ENCODE measurements at places on chromosomes 6 and 20.
A peak's percentile ranks its signal among the peaks of the same experiment; 100 is the strongest.

- no peak for DNase-seq
Measured at GRCh38 chr20:36197271-36197670, 39.0 kb upstream of the AAR2 start.

DNA sequence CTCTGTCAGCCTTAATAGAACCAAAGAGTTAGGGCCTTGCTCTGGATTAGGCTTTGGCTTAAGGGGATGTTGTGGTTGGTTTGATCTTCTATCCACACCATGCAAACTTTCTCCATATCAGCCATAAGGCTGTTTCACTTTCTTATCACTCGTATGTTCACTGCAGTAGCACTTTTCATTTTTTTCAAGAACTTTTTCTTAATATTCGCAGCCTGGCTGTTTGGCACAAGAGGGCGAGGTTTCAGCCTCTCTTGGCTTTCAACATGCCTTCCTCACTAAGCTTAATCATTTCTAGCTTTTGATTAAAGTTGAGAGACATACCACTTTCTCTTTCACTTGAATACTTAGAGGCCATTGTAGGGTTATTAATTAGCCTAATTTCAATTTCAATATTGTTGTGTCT is 193.1 kb downstream of the NRN1 start:
- no peak for DNase-seq

DNA sequence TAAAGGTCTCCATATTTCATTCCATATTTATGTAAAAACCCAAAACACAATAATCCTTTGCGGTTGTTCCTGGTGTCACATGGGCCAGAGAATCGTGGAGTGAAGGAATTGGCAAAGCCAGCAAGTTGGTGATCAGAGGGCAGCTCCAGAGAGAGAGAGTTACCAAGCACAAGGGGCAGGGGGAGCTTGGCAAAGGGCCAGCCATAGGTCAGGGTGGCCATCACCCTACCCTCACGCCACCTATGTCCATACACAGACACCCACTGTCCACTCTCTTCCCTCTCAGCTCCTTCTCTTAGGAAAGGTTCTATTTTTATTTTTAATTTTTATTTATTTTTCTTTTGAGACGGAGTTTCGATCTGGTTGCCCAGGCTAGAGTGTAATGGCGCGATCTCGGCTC is 163.2 kb upstream of the JARID2 start:
- no peak for DNase-seq

- no peak for DNase-seq
Measured at GRCh38 chr6:28864326-28864923, 59.4 kb downstream of the TRIM27 start.

DNA sequence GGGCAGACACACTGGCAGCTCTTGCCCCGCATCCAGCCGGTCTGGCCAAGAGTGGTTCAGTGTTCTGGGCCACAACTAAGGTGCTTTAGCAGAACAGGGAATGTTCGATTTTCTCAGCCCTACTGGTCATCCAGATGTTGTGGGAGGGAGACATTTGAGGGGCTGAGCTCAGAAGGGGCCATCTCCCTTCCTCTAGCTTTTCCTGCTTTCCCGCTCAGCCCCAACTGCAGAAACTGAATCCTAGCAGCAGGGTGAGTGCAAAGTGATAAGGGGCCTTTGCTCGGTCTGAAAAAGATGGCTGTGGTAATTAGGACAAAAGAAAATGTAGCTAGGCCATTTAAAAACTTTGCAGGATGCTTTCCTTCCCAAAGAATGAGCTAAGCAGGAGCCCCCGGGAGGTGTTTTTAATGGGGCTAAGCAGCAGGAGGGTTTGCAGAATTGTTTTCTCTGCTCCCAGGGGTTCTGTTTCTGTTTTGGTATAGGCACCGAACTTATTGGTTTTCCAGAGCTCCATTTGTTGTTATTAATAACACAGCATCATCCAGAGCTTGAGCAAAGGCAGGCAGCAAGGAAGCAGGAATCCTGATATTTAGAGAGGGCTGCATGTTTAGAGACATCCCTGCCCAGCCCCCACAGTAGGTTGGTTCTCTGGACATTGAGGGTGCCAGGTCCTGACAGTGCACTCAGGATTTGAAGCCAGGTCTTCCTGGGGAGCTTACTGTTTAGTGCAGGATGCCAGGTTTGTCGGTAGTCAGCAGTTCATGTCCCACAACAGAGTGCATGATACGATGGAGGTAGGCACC is 210.9 kb downstream of the SLC24A3 start:
- no peak for DNase-seq

- no peak for DNase-seq
Measured at GRCh38 chr6:4901386-4902061, 102.3 kb downstream of the RPP40 start.

DNA sequence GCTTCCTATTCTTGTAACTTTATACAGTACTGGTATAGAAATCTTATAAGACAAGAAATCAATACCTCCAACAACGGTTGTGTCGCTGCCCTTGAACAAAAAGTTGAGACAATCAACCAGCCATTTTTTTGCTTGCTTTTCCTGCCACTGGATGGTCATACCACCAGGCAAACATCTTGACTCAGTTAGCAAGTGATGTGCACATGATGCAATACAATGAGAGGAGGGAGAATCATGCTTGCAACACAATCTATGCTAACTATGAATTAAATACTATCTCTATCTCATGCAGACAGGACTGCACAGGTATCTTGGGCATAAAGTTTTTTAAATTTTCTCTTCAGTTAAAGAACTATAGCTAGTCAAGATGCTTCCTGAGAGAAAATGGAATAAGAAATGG is 877.7 kb upstream of the CITED2 start:
- no peak for DNase-seq

- DNase-seq: no peak
Measured at GRCh38 chr20:46962452-46963195, 68.0 kb downstream of the EYA2 start.

- DNase-seq: no peak
Measured at GRCh38 chr6:64516393-64516792, 880.8 kb downstream of the PHF3 start.

DNA sequence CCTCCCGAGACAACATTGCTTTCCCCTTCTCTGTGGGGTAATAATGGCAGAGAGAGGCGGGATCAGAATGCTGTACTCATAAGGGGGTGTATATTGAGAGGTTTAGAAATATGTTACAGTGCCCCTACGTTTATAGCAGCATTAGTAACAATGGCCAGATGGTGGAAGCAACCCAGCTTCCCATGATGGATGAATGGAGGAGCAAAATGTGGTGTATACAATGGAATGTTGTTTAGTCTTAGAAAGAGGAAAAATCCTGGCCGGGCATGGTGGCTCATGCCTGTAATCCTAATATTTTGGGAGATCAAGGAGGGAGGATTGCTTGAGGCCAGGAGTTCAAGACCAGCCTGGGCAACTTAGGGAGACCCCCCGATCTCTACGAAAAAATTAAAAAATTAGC is 12.9 kb downstream of the BANF2 start:
- DNase-seq: no peak

DNA sequence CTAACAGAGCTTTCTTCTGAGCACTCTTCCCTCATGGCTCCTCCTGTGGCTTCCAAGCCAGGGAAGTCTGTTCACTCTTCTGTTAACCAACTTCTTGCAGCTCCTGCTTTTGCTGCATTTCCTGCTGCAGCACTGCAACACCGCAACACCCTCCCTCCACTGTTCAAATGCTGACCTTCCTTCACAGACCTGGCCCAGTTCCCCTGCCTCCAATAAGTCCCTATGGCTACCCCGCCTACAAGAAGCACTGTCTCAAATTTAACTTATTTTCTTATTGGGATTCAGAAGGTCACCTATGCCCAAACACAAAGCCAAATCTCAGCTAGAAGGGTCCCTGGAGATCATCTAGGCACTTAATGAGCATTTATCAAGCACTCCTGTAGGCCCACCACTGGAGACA is 44.6 kb downstream of the ELMO2 start:
- DNase-seq: no peak

DNA sequence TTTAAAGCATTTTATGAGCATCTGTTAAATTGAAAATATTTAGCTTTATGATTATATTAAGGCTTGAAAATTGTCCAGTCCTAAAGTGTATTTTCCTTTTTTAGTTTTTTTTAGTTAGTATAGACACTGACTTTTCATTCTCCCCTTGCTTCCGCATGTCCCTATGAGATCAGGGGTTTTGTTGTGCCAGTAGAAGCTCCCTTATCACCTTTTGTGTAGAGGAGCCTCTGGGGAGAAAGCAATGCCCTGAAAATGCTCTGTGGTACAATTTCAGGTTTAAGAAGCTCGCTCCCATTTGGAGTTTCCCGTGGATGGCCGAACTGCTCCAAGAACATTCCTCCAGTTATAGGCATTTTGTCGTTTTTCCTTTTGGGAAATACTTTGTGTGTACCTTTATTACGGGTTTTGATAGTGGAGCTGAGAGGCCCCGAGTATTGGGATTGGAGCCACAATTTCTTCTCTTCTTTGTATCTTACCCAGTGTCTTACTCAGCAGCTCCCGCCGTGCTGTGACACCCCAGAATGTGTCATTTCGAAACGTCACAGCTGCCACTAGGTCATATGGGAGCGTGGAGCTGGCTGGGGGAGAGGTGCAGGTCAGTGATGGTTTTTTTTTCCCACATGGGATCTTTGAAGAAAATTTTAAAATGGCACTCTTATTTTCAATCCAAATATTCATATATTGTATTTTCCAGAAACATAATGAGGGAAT is 49.9 kb downstream of the RPRD1B start:
- no peak for DNase-seq

DNA sequence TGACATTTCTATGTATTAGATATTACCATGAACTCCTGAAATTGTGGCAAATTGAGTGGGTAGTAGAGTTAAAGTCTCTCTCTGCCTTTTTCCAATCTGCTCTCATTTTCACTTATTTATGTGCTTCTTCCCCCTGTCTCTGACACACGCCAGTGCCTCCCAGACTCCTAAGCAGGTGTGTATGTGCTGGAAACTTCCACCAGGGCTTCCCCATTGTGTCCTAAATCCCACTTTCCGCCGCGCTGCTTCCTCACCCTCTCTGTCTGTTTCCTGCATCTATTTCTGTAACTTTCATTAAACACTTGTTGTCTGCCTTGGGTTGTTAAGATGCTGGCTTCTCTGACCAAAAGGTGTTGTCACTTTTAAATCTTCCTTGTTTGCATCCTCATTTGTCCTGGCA is 97.6 kb upstream of the HDGFL1 start:
- no peak for DNase-seq

DNA sequence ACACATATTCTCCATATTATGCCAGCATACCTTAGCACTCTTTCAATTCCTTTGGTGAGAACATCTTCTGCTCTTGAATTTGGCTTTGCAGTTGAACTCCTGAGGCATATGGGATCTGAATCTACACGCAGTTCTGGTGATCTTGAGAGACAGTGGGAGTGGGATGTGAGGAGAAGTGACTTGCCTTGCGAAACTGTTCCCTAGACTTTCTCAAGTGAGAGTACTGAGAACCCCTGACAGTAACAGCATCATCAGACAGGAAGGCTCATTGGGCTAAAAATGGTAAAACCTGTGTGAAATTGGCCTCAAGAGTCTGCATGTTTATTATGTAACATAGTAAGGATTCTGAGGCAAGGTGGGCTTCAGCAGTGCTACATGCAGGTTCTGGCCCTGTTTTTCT is 49.1 kb upstream of the CEP85L start:
- no peak for DNase-seq

- DNase-seq: no peak
Measured at GRCh38 chr20:17725094-17725835, 25.5 kb downstream of the BANF2 start.

DNA sequence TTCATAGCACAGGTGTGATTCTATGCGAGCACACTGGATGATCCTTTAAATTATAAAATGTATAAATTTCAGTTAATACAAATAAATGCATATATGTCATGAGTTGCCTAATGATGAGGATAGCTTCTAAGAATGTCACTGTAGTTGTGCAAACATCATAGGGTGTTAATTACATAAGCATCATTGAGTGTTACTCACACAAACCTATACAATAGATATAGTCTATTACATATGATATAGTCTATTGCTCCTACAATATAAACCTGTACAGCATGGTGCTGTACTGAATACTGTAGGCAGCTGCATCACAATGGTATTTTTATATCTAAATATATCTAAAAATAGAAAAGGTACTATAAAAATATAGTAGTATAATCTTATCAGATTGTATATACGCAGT is 159.0 kb downstream of the PTPRK start:
- no peak for DNase-seq

GRCh38 chr6:105389543-105389942 is 13.3 kb downstream of the PREP start:
- no peak for DNase-seq

DNA sequence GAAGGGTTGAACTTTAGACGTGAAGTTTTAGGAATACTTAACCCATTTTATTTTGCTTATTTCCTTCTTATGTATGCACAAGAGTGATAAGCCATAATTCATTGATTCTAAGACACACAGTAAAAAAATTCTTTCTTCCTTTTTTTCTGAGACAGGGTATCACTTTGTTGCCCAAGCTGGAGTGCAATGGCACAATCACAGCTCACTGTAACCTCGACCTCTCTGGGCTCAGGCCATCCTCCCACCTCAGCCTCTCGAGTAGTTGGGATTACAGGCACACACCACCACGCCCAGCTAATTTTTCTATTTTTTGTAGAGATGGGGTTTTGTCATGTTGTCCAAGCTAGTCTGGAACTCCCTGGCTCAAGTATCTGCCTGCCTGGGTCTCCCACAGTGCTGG is 116.6 kb upstream of the RNF24 start:
- no peak for DNase-seq

- DNase-seq: no peak
Measured at GRCh38 chr6:50249493-50249892, 199.8 kb upstream of the DEFB112 start.

DNA sequence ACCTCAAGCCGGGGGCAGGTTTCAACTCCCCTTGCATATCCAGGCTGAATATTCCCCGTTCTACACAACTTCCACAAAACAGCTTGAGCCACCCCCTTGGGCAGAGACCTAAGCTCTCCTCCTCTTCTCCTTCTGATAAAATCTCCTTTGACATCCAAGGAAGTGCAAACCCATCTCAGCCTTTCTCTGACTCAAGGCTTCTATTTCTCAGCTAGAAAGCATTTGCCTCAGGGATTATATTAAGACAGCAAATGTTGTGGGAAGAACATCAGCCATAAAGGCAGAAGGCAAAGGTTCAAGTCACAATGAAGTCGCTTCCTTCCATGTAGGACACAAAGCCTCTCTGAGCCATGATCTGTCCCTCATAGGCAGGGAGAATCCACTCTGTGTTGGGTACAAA is 386.6 kb upstream of the ARID1B start:
- DNase-seq: no peak

DNA sequence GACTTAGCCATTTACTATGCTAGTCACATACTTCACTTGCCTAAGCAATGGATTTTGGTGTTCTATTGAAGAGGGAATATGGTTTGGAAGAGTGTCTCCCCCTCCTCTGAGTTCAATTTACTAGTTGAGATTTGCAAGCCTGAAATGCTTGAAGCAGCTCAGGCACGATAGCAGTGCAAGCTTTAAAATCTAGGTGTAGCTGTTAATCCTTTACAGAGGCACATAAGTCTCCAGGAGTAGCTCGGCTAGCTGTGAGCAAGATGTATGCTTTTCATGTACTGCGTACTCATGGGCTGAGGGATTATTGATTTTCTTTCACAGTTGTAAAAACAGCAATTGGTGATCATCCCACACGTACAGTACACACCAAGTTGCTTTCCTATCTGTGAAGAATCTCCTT is 726 bp downstream of the FLRT3 start:
- DNase-seq: peak; percentile 52

- DNase-seq: no peak
Measured at GRCh38 chr20:37443596-37443995, 77.5 kb upstream of the NNAT start.

Data from kidney glomerular epithelial cell (primary cell).